ENCODE measurements at places on chromosomes 3 and 15.

GRCh38 chr3:8366219-8366810 lies 135.3 kb upstream of the LMCD1 start:
- DNase-seq = peak; percentile 22

- no peak for DNase-seq
These were observed 154.8 kb upstream of the CTNNB1 start for GRCh38 chr3:41044523-41044922.

DNA sequence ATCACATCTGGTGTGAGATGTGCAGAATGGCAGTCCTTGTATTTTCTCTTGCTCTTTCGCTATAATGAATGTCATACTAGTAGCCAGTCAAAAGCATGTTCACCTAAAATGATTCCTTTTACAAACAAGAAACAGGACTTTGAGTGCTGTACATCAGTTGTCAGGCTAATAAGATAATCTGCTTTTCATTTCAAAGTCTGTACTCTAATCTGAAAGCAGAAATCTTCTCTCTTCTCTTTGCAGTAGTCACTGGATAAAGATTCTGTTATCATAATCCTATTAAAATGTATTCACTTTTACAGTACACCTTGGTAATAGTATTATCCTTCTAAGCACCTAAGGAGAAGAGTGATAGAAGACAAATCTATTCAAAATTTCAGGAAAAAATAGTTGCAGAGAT lies 300.1 kb downstream of the MFSD1 start:
- no peak for DNase-seq

- peak; percentile 36 for DNase-seq
These were observed at the start of gene LIPH for GRCh38 chr3:185552358-185552877. Gene LIPH (minus strand): TSS chr3:185552588. CDS start chr3:185552471, 117 bp downstream.

- peak; percentile 47 for DNase-seq
These were observed 22.4 kb downstream of the PLA2G4F start for GRCh38 chr15:42133886-42134502.

DNA sequence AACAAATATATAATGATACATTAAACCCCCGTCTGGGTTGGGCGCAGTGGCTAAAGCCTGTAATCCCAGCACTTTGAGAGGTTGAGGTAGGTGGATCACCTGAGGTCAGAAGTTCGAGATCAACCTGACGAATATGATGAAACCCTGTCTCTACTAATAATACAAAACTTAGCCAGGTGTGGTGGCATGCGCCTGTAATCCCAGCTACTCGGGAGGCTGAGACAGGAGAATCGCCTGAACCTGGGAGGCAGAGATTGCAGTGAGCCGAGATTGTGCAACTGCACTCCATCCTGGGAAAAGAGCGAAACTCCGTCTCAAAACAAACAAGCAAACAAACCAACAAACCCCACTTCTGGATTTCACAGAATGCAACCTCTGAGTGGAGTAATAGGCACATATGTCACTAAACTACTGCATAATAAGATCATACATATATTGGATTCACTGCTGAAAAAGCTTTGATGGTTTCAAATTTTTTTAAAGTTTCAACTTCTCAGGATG lies 718.2 kb downstream of the SI start:
- DNase-seq = no peak

- DNase-seq = no peak
These were observed 501.4 kb upstream of the NR2F2 start for GRCh38 chr15:95829062-95829461.

- no peak for DNase-seq
These were observed 69.0 kb downstream of the UBE2E2 start for GRCh38 chr3:23271876-23272741.

DNA sequence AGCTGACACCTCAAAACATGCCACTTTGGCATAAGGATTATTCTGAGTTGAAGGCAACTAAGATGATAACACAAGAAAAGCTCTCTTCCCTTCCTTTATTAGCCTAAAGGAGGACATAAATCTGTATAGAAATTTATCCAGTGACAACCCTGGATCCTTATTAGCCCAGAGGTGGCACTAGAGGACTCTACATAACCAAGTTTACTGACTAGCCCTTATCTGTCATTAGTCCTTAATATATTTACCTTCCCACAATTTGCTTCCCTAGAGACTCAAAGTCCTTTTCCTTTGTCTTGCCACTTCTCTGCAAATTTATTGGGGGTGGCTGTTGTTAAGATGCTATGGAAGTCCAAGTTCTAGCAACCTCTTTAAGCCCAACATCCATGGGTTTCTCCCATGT lies 26.7 kb downstream of the CEP70 start:
- DNase-seq = no peak

DNA sequence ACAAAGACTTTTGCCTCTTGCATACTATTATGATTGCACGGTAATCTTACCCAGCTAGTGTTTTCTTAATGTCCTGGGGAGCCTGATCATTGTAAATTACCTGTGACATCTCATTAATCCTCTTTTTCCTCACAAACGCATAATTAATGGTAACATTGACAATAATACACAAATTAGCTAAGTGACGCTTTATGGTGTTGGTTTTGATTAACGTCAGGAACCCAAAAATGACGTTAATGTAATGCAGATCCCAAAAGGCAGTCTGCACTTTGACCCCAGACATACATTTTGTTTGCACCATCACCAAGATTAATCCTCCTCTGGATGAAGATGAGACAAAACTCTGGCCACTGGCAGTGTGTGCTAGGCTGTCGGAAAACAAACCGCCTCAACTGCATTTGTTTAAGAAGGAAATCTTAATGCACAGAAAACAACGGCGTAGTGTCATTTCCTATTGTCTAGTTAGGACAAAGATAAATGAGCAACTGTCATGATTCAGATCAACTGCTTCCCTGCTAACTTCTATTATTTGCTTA lies 83.9 kb upstream of the CDIN1 start:
- DNase-seq = no peak

- DNase-seq = no peak
These were observed 182.3 kb upstream of the FAM3D start for GRCh38 chr3:58848826-58849225.

- peak; percentile 11 for DNase-seq
These were observed 70.5 kb upstream of the HACD2 start for GRCh38 chr3:123655400-123655799.

DNA sequence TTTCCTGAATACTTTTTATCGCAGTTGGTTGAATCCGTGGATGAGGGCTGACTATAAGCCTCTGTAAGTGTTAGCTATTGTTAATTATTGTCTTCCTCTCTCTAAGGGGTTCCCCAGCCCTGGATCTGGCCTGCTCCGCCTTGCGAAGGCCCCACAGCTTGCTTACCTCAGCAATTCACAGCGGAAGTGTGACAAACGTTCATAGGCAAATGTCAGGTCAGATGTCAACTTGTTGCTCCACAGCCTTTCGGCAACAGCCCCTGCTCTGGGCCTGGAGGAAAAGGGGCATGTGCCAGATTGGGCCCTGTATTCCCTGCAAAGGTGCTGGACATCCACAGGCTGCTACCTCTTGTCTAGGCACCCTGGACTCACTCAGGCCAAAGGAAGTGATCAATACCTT lies 25.3 kb upstream of the CELF6 start:
- no peak for DNase-seq

DNA sequence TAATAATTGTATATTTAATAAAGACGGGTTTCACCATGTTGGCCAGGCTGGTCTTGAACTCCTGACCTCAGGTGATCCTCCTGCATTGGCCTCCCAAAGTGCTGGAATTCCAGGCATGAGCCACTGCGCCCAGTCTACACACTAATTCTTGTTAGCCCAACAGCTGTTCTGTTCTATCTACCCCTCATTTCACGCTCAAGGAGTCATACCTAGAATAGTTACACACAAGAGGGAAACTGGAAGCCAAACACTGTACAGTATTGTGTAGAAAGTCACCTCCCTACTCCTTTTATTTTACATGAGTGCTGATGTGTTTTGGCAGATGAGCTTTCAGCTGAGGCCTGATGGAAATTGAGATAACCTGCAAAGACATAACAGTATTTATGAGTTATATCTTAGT lies 13.4 kb upstream of the CTDSPL2 start:
- DNase-seq = no peak

DNA sequence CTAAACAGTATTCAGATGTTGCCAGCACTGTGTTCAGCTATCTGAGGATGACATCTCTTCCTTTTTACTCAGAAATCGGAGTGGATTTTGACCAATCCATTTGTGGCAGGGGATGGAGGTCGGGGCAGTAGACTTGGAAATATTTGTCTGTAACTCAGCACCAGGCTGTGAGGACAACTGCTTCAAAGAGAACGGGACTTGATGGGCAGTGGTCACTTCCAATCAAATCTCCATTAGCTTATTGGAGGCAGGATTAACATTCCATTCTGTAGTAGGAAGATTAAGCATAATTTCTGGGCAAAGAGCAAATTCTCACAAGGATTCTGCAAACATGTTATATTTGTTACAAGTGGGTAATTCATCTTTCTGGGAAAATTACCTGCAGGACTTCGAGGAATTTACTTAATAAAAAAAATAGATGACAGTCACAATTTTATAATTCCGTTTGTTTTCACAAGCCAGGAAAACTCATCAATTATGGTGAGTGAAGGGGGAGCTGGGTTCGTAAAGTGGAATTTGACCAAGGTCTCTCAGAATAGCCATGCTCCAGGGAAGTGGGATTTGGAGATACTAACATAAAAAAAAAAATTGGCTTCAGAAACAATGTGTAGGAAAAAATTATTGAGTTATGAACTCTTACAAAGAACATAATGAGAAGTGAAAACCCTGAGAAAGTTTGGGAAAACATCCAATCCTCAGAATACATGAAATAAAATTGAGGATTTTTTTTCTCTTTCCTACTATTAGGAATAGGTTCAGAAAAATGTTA lies 18.1 kb downstream of the CRABP1 start:
- DNase-seq = peak; percentile 11

- DNase-seq = peak; percentile 90
These were observed 25.4 kb downstream of the ADPGK start for GRCh38 chr15:72758182-72758581.

- peak; percentile 24 for DNase-seq
These were observed 35.0 kb upstream of the MGLL start for GRCh38 chr3:127857333-127857732.

DNA sequence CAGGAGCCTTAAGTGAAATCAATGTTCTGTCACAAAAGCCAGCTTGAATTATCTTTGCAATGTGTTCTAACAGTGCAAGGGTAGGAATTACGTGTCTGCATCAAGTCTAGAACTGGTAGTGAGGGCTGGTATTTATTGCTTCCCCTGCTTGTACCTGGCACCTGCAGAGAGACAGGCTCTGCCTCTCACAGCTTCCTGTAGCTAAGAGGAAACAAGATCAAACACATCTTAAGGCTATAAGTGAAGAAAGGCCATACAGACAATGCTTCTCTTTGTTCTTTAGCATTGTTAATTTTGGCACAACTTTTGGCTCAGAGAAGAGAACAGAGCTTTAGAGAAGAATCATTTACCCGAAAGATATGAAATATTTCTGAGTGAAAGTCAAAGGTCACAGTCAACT lies 479.9 kb downstream of the GRM7 start:
- DNase-seq = no peak

DNA sequence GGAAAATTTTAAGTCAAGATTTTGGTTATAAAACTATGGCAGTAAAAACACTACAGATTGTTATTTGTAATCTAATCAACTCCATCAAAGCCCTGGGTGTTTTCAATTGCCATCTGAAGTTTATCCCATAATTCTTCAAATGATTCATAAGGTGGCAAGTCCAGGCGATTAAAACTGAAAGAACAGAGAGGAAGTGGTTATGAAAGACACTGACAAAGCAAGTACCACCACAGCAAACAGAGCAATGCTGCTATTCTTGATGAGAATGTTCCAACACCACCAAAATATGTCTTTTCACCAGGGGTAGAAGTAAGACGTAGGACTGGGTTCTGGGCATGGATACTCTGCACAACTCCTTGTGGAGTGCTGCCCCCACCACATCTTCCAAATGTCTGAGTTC lies 86.9 kb upstream of the PRTG start:
- DNase-seq = no peak

GRCh38 chr3:101938262-101938847 lies 89.0 kb downstream of the NFKBIZ start:
- DNase-seq = no peak

DNA sequence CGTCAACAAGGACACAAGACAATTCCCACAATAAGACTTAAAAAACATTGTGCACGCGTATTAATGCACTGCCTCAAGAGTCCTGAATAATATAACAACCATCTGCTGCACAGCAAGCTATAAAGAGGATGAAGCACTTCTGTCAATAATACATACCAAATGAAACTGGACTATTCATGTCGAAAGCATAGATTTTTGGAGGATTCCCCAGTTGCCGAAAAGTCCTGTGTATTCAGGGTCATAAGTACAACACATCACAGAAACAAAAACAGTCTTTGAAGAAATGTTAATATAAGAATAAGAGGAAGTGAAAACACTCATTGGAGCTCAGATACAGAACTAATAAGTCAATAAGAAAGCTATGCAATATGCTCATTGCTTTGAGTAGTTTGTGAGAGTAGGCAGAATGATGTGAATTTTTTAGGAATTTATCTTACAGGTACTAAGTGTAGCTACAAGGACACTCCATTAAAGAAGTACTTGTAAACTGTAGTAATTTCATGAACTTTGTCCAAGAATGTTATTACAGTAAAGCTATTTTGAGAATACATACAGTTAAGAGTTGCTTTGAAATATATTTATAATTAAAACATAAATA lies 31.6 kb downstream of the CBLB start:
- no peak for DNase-seq

DNA sequence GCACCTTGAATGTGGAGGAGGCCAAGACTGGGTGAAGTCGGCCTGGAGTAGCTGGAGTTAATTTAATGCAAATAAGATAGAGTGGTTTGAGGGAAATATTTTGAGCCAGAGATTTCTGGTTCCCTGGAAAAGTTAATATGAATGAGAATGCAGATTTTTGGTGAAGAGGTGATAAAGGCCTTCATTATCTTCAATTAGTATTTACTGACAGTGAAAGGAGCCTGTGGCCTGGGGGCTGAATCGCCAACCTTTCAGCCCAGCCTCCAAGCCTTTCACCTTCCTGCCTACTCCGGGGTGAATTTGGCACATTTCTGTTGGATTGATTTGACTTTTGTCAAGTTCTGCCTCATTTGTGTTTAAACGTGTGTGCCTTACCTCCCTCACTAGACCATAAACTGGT lies 147.8 kb downstream of the SOX2 start:
- no peak for DNase-seq

GRCh38 chr15:95940431-95940985 lies 390.0 kb upstream of the NR2F2 start:
- no peak for DNase-seq

- no peak for DNase-seq
These were observed 73.9 kb downstream of the BOC start for GRCh38 chr3:113285226-113285625.

GRCh38 chr3:184218814-184219213 lies 10.6 kb upstream of the VWA5B2 start:
- DNase-seq = no peak

DNA sequence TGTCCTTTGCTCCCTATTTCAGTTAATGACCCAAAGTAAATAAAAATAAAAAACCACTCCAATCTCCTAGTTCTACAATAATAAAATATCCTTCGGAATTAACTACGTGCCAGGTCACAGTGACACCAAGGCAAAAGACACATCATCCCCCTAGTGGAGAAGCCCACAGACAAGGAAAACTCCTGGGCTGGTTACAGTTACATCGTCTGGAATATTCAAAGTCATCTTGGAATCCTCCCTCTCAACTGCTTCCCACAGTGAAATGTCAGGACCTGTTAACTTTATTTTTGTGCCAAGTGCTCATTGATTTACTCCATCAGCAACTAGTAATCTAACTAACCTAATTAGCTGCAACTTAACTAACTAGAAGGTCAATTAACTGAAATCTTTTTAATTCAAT lies 349.3 kb downstream of the MAGI1 start:
- no peak for DNase-seq

GRCh38 chr3:100665230-100665629 lies 44.1 kb upstream of the TFG start:
- DNase-seq = peak; percentile 67
